ENCODE measurements at places on chromosomes 1 and 21. TPM values are rescaled to one million over a fixed set of nuclear protein-coding genes. Genes with fewer than 3 reads are reported as not detected.
A peak's percentile ranks its signal among the peaks of the same experiment; 100 is the strongest.

DTL gene
- 90.3 TPM for total RNA-seq

GRCh38 chr1:55287723-55288122, 72.6 kb upstream of the USP24 start:
- no peaks in the 10 kb centered on the region for H3K36me3 ChIP-seq
- DNase-seq: no peak
- peaks cover 3% of the 10 kb centered on the region for H3K27me3 ChIP-seq
- H3K27ac ChIP-seq: peak overlapping the region; percentile 12

CNKSR1 gene
- 2.5 TPM for total RNA-seq

PLPPR4 gene
- not detected for total RNA-seq

- H3K4me3 ChIP-seq: no peak overlapping the region
- no peak overlapping the region for H3K27ac ChIP-seq
- no peaks in the 10 kb centered on the region for H3K36me3 ChIP-seq
Observed at GRCh38 chr1:51636764-51637522, 20.1 kb downstream of the OSBPL9 start.

GRCh38 chr1:181221078-181221477, 132.6 kb downstream of the IER5 start:
- H3K27ac ChIP-seq: no peak overlapping the region
- no peaks in the 10 kb centered on the region for H3K4me1 ChIP-seq
- H3K36me3 ChIP-seq: no peaks in the 10 kb centered on the region
- H3K4me3 ChIP-seq: no peak overlapping the region

GRCh38 chr1:180524915-180525714, 22.7 kb upstream of the ACBD6 start:
- H3K36me3 ChIP-seq: no peaks in the 10 kb centered on the region
- H3K4me1 ChIP-seq: no peaks in the 10 kb centered on the region
- no peak overlapping the region for H3K27ac ChIP-seq
- H3K4me3 ChIP-seq: no peak overlapping the region
- no peak for DNase-seq
- peaks cover 14% of the 10 kb centered on the region for H3K27me3 ChIP-seq

- H3K4me1 ChIP-seq: peaks cover 6% of the 10 kb centered on the region
- DNase-seq: no peak
- no peaks in the 10 kb centered on the region for H3K36me3 ChIP-seq
Observed at GRCh38 chr1:232620356-232620969, 9.5 kb downstream of the SIPA1L2 start.

SERINC2 gene
- 0.56 TPM for total RNA-seq

TGFBR3 gene
- 157 TPM for total RNA-seq

- H3K27me3 ChIP-seq: no peaks in the 10 kb centered on the region
- H3K36me3 ChIP-seq: peaks cover 29% of the 10 kb centered on the region
Observed at GRCh38 chr1:154182344-154183045, 9.4 kb downstream of the TPM3 start.

GRCh38 chr1:206715120-206715519, 30.4 kb downstream of the MAPKAPK2 start:
- peak overlapping the region; percentile 88 for H3K4me3 ChIP-seq
- no peaks in the 10 kb centered on the region for H3K27me3 ChIP-seq
- H3K36me3 ChIP-seq: no peaks in the 10 kb centered on the region
- peaks cover 76% of the 10 kb centered on the region for H3K4me1 ChIP-seq

CASP9 gene
- 18.0 TPM for total RNA-seq

- no peak overlapping the region for H3K4me3 ChIP-seq
- H3K27ac ChIP-seq: no peak overlapping the region
- peaks cover 7% of the 10 kb centered on the region for H3K27me3 ChIP-seq
Observed at GRCh38 chr21:42592156-42592820, 61.1 kb upstream of the PDE9A start.

Data from natural killer cell treated with Interleukin-12 subunit alpha and Interleukin-12 subunit beta and Interleukin-15 and Interleukin-18, amount 100 ng/mL, for 72 hours (primary cell).